ENCODE measurements at places on chromosomes 3 and 15.

DNA sequence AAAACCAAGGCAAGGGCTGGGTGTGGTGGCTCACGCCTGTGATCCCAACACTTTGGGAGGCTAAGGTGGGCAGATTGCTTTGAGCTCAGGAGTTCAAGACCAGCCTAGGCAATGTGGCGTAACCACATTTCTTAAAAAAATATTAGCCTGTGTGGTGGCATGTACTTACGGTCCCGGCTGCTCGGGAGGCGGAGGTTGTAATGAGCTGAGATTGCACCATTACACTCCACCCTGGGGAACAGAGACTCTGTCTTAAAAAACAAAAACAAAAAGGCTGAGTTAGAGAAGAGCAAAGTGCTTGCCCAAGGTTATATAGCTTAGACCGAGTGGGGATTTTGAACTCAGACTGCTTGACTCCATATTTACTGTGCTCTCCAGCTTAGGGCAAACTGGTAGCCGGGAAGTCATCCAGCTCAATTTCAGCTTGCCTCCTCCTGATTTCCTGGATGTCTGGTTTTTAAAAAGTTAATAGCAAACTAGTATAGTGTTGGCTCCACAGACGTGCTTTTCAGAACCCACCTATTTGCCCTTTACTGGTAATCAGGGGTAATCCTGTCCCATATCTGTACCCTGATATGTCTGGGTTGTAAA, 138.9 kb downstream of the CACNA1D start:
- no peak for DNase-seq

DNA sequence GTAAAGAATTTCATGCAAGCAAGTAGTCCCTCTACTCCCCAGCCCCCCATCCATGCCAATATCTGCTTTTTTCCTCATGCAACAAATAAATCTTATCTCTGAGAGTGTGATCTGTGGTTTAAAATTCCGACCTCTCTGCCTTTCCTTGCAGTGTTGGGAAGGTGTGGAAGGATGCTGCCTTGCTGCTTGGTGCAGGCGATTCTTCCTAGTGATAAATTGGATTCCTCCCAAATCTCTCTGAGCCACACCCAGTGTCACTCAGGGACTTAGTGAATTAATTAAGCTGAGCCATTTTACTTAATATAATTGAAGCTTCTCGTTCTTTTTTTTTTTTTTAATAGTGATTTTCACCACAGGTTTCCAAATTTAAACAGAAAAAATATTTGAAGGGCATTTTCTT, 3.4 kb downstream of the GAP43 start:
- no peak for DNase-seq

DNA sequence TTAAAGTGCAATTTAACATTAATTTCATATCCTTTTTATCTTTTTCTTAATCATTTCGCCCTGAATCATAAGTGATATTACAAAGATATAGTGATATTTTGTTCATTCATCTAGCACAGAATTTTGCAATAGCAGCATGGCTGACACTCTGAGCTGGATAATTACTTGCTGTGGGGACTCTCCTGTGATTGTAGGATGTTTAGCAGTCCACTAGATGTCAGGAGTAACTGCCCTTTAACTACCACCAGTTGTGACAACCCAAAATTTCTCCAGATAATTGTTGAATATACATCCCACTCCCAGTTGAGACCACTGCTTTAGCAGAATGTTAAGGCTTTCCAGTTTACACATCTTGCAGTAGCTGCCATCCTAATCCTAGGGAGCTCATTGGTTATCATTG, 196.8 kb upstream of the MBNL1 start:
- DNase-seq, result no peak

- DNase-seq, result no peak
Measured at GRCh38 chr3:19688767-19689166, 245.2 kb downstream of the EFHB start.

- no peak for DNase-seq
Measured at GRCh38 chr3:29924783-29925561, 644.1 kb downstream of the RBMS3 start.

DNA sequence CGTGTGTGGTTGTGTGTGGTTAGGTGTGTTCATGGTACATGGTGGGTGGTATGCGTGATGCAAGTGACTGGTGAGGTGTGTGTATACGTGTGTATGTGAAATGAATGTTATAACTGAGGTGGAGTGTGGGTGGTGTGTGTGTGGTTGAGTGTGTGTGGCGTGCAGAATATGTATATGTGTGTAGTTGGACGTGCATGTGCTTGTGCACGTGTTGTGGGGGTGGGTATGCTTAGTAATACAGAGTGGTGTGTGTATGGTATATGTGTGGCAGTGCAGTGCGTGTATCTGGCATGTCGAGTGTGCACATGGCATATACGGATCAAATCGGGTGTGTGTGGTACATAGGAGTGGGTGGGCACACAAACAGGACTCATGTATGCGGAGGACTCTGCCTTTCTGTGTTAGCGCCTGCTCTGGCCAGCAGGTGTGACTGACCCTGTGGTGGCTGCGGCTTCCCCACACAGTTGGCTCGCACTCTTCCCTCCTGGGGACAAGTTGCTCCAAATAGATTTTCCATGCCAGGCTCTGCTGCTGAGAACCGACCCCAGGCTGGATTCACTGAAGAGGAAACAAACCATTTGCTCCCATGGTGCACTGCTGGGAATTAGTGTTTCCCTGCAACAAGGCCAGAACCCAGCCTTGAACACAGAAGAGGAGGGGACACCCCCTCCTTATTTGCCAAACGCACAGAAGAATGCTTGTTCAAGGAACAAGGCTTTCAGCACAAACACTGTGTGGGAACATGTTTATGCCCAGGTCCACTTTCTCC, 1.2 kb upstream of the C3orf70 start:
- DNase-seq, result no peak

DNA sequence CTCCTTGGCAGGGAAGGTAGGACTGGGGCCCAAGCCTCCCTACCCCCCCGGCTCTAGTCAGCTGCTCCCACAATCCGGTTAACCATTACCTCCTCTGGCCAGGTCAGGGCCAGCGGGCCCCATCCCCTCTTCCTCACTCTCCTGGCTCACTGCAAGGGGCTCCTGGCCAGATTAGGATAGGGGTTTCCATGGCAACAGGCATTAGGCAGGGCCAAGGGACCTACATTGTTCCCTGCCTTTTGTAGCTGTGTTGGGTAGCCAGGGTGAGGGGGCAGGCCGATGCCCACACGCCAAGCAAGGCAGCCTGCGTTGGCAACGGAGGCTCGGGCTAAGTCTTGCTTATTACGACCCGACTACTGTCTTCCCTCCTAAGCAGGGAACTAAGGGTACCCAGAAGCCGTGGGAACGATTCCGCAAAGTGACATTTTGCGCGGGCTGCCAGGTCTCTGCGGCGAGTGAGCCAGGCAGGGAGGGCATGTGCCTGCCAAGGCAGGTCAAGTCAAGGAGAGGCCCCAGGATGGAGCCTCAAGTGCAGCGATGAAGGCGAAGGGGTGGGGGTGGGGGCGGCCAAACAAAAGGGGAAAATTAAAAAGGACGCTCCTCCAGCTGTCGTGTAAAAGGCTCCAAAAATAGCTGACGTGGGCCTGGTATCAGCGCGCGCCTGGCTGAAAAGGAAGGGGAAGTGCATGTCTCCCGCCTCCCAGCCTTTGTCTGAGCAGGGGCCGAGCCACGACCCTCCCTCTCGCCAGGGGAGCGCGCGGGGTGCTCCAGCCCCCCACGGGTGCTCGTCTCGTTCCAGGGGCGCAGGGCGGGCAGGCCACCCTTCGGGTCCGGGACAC, 919 bp downstream of the IDH2 start:
- DNase-seq, result peak; percentile 20

DNA sequence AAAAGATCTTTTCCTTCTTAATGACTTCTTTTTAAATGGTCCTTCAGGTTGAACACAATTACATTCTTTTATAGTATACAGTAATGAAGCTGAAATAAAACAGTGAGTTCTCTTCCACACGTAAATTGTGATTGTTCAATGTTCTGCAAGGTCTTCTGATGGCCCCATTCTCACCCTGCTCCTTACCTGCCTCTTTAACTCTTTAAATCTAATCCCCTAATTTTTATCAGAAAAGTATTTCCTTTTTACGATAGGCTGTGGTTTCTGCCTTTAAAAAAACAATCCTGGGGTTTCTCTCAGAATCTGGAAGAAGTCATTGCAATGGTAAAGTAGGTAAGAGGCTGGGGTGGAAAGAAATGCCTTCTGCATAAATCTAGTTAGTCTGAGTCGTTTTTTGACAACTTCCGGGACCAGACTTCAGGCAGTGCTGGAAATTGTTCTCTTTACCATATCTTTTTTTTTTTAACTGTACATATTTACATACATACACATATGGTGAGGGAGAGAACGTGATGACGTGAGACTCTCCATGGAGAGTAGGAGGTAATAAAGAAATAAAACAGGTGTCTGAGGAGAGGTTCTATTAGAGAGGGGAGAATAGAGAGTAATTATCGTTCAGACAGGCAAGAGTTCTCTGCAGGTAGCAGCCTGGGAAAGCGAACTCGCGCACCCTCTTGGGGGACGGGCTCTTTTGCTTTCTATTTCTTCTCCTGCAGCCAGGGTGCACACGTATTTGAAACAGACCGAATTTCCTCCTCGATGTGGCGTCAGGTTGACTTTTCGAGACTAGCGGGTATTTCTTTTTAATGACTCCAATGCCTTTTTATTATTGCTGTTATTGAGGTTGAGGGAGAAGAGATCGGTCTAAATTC, at the start of gene SIDT1:
Gene SIDT1 (plus strand): TSS at position 730 of the 872 bp plus-strand sequence. CDS start 467 bp downstream, outside the sequence.
- peak; percentile 6 for DNase-seq

Data from NCI-H1092 (cell line).